Activated T-helper 17 cell treated with anti-CD3 and anti-CD28 coated beads, Interleukin-2, amount 50 U/mL, for 72 hours (primary cell): ENCODE measurements at places on chromosomes 7 and 10. TPM values are rescaled to one million over a fixed set of nuclear protein-coding genes. Genes with fewer than 3 reads are reported as not detected.

DNA sequence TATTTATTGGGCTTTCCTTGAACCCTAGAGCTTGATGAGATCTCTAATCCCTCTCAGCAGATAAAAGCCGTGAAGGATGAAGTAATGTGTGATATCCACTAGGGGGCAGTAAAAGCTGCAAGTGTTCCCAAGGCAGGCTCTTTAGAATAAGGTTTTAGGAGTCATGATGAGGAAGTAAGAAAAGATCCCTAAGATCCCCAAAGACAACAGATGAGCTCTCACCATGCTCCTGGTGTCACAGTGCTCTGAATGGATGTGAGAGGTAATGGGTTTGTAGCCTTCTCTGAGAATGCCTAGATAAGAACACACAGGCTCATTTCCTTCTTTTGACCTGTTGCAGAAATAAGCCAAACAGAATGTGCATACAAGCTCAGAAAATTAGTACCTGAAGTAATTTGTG is 70.4 kb upstream of the ITPRID1 start:
- no peak for ATAC-seq

DNA sequence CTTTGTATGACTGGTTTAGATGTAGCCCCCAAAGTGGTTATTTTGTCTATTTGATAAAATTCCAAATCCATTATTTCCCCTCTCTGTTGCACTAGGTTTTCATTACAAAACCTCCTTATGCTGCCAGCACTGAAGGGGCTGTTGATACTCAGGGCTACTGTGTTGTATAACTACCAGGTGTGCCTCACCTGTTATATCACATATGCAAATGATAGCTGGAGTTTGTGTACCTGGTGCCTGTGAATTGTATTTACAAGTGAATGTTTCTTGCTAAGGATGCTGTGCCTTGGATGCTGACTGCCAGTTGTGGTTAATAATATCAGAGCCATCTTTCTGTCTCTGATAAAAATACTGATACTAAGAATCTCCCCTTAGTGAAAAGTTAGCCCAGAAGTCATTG is 84.8 kb upstream of the CCDC6 start:
- ATAC-seq = no peak

GRCh38 chr10:34206078-34206934 is 608.8 kb downstream of the PARD3 start:
- no peak for ATAC-seq

DNA sequence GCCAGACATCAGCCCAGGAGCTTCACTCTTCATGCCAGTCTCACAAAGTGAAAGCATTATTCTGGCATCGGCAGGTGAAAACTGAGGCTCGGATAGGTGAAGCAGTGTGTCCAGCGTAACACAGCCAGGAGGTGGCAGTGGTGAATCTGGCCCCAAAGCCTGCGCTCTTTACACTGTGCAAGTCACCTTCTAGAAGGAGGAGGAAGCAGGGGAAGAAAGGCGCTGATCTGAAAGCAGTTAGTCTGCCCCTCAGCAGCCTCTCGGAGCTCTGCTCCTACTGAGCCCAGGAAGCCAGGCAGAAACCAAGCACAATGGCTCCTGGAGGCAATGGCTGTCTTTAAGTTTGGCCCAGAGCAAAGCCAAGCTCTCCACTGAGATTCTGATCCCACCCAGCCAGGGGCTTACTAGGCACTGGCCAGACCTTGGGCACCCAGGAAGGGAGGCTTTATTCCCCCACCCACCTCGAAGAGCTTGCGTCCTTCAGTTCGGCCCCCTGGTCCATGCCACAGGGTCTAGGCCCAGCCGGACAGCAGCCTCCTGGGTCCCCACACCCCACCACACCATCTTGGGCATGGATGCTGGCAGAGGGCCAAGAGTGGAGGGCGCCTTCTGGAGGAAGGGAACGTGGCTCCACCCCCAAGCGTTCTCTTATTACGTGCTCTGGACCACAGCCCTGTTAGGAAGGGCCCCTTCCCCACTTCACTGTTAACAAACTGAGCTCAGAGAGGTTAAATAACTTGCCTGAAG is 104.5 kb downstream of the GRID1 start:
- peak; percentile 39 for ATAC-seq

- ATAC-seq = no peak
Observed at GRCh38 chr7:11615174-11615573, 216.8 kb downstream of the THSD7A start.

GRCh38 chr7:108596560-108596959 is 26.9 kb downstream of the DNAJB9 start:
- ATAC-seq = peak; percentile 62

DNA sequence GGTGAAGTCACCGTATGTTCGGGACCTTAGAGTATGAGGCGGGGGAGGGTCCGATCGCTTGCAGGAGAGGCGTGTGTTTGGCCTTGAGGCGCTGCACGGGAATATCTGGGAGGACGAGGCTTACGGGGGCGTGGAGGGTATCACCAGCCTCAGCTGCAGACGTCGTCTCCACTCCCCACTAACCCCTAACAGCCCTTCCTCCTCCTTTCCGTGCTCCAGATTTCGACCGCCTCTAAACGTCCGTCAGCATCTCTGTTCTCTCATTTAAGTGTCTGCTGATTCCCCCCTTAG is 23.5 kb upstream of the ZNF12 start:
- no peak for ATAC-seq

GRCh38 chr7:135328053-135328452 is 94.4 kb downstream of the STRA8 start:
- ATAC-seq = no peak

DNA sequence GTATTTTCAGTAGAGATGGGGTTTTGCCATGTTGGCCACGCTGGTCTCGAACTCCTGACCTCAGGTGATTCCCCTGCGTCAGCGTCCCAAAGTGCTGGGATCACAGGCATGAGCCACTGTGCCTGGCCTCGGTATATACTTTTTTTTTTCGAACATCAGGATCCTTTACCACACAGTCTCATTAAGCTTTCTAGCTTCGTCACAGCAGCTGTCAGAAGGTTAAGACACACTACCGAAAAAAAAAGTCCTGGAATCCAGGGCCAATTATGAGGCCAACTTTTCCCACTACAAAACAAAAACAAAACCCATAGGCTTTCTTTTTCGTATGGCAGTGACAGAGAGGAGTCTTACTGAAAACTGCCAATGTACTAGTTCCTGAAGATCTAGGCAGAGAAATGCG is 30.7 kb downstream of the ZC3HC1 start:
- ATAC-seq = no peak

- ATAC-seq = peak; percentile 84
Observed at GRCh38 chr10:132434405-132435005, 37.5 kb downstream of the PWWP2B start.

DNA sequence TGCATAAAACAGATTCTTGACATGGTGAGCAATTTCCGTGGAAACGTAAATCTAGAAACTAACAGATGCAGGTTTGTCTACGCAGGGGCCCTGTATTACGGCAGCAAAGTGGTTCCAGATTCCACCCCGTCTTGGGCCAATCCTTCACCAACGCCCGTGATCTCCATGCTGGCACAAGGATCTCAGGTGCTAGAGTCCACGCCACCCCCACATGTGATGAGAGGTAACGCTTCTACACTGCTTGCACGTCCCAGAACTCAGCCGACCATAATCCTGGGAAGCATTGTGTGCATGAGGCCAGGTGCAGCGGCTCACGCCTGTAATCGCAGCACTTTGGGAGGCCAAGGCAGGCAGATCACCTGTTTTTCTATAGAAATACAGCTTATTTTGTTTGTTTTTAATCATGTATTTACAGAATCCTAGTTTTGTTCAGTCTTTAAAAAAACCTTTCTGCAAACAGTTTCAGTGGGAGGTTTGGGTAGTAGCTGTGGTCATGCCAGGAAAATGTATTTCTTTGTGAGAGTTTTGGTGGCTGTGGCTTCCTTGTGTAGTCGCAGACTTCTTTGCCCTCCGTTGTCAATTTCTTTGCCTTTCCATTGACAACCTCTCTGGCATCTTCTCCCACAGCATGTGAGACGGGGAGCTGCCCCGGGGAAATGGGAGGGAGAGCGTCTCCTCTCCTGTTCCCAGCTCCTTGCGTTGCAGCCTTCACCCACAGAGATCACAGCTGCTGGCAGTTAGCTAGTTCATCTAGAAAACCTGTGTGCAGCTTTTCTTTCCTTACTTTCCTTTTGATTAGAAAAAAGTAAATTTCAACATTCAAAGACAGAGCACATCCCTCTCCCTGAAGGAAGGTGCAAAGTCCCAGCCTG is 35.7 kb downstream of the ITIH2 start:
- ATAC-seq = no peak

- ATAC-seq = no peak
Observed at GRCh38 chr10:59537501-59537900, 172.1 kb downstream of the SLC16A9 start.

- no peak for ATAC-seq
Observed at GRCh38 chr10:11636697-11637303, 25.4 kb upstream of the USP6NL start.

DNA sequence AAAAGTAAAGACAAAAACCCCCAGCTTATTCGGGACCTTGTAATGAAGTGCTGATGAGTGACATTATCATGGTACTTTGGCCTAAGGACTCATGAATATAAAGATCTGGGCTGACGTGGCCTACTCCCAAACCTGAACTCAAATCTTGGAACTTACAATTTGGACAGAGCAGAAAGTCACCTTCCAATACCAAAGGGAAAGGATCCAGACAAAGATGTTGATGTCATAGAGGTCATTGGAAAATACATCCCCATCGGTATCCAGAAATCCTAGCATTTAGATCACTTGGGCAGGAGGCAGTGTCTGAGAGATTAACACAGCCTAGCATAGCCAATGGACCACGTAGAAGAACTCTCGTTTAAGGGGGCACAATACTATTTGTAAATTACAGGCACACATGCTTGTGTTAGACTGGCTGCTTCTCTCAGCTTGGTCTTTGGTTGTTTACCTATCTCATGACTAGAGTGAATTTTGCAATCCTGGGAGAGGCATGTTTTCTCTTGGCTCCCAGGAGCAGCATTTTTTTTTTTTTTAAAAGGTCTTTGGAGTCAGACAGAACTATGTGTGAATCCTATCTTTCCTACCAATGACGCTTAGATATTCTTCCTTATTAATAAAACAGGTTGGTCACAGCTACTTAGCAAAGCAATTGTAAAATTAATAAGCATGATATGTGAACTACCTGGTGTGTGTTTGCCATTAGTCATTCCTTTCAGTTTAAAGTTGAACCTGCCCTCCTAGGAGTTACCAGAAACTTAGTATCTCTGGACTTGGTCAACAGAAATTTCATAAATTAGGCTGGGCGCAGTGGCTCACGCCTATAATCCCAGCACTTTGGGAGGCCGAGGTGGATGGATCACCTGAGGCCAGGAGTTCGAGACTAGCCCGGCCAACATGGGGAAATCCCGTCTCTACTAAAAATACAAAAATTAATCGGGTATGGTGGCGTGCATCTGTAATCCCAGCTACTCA is 27.8 kb upstream of the MRPS33 start:
- no peak for ATAC-seq

DNA sequence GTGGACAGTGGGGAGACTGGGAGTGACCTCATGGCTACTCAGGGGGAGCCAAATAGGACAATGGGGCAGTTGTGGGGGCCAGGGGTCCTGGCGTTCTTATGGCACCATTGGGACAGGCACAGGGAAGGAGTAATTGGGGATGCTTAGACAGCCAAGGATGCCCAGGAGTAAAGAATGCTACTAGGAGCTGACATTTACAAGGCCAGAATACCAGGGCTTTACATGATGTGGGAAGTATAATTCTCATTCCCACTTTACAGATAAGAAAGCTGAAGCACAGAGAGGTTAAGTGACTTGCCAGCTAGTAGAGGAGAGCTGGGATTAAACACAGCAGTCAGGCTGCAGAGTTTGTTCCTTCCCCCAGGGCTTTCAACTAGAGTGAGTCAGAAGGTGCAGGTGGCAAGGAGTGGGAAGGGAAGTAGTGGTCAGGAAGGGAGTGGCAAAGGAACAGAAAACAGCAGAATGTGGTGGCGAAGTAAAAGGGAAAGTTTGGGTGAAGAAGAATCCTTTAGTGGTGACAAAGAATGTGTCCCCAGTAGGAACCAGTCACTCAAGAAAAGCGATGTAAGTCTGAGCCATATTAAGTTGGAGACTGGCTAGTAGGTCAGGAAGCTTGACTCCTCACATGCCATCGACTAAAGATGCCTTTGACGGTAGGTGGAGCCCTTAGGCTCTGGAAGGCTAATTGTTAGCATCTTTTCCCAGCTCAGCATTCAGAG is 32.8 kb downstream of the CPVL start:
- peak; percentile 69 for ATAC-seq

- no peak for ATAC-seq
Observed at GRCh38 chr10:29559996-29560395, 74.8 kb downstream of the SVIL start.

DNA sequence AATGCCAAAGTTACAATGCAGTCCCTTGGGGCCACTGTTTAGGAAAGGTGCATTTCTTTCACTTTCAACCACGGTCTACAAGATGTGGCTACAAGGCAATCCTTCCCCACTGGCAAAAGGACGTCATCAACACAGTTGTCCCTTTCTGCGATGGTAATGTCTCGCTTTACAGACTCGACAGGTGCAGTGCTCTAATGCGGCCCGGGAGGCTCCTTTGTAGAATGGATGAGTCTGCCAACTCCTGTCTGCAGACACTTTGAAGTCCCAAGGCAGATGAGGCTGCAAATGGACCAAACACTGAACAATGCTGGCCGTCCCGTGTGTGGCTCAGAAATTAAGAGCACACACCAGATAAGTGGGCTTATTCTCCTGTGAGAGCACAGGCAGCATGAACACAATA is 133.7 kb downstream of the PIP4K2A start:
- no peak for ATAC-seq

DNA sequence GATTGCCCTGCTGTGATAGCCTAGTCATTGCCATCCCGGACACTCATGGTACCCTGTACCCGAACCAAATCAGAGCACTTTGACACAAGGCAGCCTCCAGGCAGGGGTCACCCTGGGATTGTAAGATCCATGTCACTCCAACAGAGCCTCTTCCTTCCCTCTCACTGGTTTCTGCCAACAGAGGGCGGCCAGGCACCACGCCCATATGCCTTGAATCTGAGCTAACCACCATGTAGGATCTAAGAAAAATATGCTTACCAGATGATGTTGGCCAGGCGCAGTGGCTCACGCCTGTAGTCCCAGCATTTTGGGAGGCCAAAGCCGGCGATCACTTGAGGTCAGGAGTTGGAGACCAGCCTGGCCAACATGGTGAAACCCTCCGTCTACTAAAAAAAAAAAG is 389.2 kb upstream of the KLF6 start:
- no peak for ATAC-seq

Gene FEZF1
- not detected for total RNA-seq

Gene TBXAS1
- 17.8 TPM for total RNA-seq

Gene ANKRD61
- 0.26 TPM for total RNA-seq

Gene WDR86
- 0.45 TPM for total RNA-seq

Gene HMX3
- total RNA-seq = 0.21 TPM

Gene AMPH
- total RNA-seq = not detected

Gene CXCL12
- 0.35 TPM for total RNA-seq

Gene PTPRZ1
- not detected for total RNA-seq
